ENCODE measurements at places on chromosomes 6 and 20. TPM values are rescaled to one million over a fixed set of nuclear protein-coding genes. Genes with fewer than 3 reads are reported as not detected.

- no peaks in the 10 kb centered on the region for H3K4me1 ChIP-seq
- no peak for DNase-seq
- no peak overlapping the region for H3K4me3 ChIP-seq
- no peak overlapping the region for H3K27ac ChIP-seq
- H3K36me3 ChIP-seq = no peaks in the 10 kb centered on the region
Measured at GRCh38 chr6:92479831-92480230, 939.5 kb downstream of the EPHA7 start.

DNA sequence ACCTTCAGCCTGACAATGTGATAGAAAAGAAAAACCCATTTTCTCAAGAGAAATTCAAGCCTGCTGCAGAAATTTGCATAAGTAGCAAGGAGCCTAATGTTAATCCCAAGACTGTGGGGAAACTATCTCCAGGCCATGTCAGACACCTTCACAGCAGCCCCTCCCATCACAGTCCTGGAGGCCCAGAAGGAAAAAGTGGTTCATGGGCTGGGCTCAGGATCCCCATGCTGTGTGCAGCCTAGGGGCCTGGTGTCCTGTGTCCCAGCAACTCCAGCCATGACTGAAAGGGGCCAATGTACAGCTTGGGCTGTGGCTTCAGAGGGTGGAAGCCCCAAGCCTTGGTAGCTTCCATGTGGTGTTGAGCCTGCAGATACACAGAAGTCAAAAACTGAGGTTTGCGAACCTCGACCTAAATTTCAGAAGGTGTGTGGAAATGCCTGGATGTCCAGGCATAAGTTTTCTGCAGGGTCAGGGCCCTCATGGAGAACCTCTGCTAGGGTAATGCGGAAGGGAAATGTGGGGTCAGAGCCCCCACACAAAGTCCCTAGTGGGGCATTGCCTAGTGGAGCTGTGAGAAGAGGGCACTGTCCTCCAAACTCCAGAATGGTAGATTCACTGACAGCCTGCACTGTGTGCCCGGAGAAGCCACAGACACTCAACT lies 11.8 kb downstream of the ZBTB9 start:
- H3K27ac ChIP-seq = no peak overlapping the region
- no peaks in the 10 kb centered on the region for H3K36me3 ChIP-seq
- no peak overlapping the region for H3K4me3 ChIP-seq
- H3K4me1 ChIP-seq = no peaks in the 10 kb centered on the region

Gene BNIP5
- total RNA-seq = not detected

Gene ADGRF1
- total RNA-seq = not detected

DNA sequence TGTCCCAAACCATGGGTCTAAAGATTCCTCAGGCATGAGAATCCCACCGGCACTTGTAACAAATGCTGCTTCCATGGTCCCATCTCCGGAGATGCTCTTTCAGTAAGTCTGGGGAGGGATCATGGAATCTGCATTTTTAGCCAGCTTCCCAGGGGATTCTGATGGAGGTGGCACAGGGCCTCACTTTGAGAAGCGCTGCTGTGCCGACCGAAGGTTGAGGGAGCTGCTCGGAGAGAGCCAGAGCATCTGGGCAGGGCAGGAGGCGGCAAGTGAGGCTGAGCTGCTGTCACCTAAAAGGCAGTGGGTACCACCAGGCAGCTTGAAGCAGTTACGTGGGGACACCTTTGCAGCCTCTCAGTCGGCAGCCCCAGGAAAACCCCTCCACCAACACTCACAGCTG lies 100.2 kb upstream of the CDYL start:
- DNase-seq = no peak
- H3K27me3 ChIP-seq = peaks cover 4% of the 10 kb centered on the region
- H3K36me3 ChIP-seq = no peaks in the 10 kb centered on the region
- H3K27ac ChIP-seq = no peak overlapping the region
- no peaks in the 10 kb centered on the region for H3K4me1 ChIP-seq
- H3K4me3 ChIP-seq = no peak overlapping the region

Gene DACT2
- total RNA-seq = 0.39 TPM

Gene CLVS2
- total RNA-seq = not detected
